Stimulated activated CD4-positive, alpha-beta T cell treated with anti-CD3 and anti-CD28 coated beads, Interleukin-2, amount 100 ng/mL, for 48 hours (primary cell): ENCODE measurements at places on chromosomes 7 and 10.

GRCh38 chr10:17415046-17415658 is 39.2 kb downstream of the ST8SIA6 start:
- DNase-seq, result no peak

- DNase-seq, result no peak
Observed at GRCh38 chr7:128881458-128882125, 18.9 kb downstream of the ATP6V1F start.

GRCh38 chr7:21041666-21042065 is 255.0 kb upstream of the SP8 start:
- no peak for DNase-seq

DNA sequence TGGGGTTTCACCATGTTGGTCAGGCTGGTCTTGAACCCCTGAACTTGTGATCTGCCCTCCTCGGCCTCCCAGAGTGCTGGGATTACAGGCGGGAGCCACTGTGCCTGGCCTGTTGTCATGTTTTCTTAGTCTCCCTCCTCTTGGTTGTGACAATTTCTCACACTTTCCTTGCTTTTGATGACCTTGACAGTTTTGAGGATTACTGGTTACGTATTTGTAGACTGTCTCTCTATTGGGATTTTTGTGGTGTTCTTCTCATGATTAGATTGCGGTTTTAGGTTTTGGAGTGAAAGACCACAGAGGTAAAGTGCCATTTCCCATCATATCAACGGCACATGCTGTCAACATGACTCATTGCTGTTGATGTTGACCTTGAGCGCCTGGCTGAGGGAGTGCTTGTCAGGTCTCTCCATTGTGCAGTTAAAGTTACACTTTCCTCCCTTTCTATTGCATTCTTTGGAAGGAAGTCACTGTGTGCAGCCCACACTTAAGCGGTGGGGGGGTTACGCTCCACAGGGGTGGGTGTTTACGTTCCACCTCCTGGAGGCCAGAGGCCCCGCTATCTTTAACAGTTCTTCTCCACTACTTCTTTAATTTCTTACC is 10.8 kb downstream of the NEURL1 start:
- DNase-seq, result peak; percentile 37
